Right ventricle myocardium inferior (tissue), 1 donor: ENCODE measurements at places on chromosomes 5 and 9. TPM values are rescaled to one million over a fixed set of nuclear protein-coding genes. Genes with fewer than 3 reads are reported as not detected.

DNA sequence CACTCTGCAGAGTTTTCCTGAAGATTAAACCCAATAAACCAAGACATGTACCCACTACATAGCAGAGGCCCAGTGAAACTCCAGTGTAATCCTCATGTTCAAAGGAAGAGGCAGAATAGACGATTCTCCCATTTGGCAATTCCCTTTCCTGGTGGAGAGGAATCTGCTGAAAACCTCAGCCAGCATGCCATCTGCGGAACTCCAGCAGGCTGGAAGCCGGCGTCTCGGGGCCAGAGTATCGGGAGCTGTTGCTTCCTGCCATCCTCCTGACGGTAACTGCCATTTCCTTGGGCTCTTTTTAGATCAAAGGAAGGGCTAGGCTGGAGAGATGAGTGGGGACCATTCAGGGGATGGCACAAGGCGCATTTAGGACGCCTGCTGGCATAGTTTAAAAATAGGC lies 20.5 kb downstream of the NEURL1B start:
- no peak for DNase-seq

KLF4 gene
- 36.9 TPM for total RNA-seq

GABRB2 gene
- total RNA-seq = 0.05 TPM

C5orf15 gene
- 34.1 TPM for total RNA-seq
